GM03348 (cell line): ENCODE measurements at places on chromosomes 6 and 20.

- DNase-seq, result peak; percentile 75
Measured at GRCh38 chr6:3911614-3912336, 62.6 kb downstream of the FAM50B start.

- no peak for DNase-seq
Measured at GRCh38 chr20:4869290-4870193, 131.8 kb downstream of the SLC23A2 start.

GRCh38 chr20:55067158-55067825, 591.9 kb downstream of the DOK5 start:
- DNase-seq, result no peak

DNA sequence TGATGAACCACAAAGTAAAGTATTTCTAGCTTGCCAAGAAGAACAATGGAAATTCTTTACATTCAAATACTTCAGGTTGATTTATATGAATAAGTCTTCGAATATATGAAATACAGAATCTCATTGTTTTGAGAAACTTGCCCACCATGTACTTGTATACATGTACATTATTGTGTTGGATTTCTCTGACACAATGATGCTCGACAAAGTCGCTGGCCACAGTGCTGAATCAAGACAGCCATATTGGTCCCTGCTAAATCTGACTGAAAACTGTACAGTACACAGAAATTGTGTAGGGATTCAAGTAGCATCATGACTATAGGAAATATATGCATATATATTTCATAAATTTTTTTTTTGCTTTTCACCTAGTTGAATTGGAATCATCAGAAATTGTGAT, 13.1 kb upstream of the LIN28B start:
- DNase-seq, result no peak

DNA sequence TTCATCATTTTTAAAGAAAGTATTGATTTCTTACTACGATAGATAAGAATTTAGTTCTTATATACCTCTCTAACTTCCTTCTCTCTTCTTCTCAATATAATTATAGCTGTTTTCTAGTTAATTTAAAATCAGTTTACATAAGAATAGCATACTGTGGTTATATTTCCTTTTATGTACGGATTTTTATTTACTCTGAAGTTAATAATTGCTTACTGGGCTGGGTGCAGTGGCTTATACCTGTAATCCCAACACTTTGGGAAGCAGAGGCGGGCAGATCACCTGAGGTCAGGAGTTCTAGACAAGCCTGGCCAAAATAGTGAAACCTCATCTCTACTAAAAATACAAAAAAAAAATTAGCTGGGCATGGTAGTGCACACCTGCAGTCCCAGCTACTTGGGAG, 9.7 kb downstream of the ACSS2 start:
- DNase-seq, result no peak

GRCh38 chr6:53790886-53791285, 3.9 kb upstream of the LRRC1 start:
- no peak for DNase-seq
